ENCODE measurements at places on chromosomes 12 and 14. TPM values are rescaled to one million over a fixed set of nuclear protein-coding genes. Genes with fewer than 3 reads are reported as not detected.

DNA sequence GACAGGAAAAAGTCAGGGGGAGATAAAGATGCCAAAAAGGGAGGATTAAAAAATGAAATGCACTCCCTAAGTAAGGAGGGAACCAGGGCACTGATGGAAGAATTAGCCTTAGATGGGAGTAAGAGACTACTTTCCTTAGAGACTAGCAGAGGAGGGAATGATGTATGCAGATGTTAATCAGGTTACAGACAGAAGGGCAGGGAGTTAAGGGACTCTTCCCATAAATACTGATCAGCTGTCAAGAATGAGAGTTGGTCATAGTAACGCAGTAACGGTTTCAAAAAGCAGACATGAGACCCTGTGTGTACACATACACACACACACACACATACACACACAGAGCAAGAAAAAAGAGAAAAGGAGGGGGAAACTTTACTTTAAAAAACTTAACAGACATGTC is 93.4 kb downstream of the PHLDA1 start:
- DNase-seq = no peak

DNA sequence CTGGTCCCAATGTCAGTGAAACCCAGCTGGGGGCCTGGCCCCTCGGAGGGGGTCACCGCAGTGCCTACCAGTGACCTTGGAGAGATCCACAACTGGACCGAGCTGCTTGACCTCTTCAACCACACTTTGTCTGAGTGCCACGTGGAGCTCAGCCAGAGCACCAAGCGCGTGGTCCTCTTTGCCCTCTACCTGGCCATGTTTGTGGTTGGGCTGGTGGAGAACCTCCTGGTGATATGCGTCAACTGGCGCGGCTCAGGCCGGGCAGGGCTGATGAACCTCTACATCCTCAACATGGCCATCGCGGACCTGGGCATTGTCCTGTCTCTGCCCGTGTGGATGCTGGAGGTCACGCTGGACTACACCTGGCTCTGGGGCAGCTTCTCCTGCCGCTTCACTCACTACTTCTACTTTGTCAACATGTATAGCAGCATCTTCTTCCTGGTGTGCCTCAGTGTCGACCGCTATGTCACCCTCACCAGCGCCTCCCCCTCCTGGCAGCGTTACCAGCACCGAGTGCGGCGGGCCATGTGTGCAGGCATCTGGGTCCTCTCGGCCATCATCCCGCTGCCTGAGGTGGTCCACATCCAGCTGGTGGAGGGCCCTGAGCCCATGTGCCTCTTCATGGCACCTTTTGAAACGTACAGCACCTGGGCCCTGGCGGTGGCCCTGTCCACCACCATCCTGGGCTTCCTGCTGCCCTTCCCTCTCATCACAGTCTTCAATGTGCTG is 11.0 kb downstream of the ZBTB39 start:
- no peak for DNase-seq

- DNase-seq = no peak
Measured at GRCh38 chr12:7017870-7018349, 366 bp downstream of the LPCAT3 start.

- DNase-seq = no peak
Measured at GRCh38 chr14:72256055-72256454, 323.8 kb downstream of the RGS6 start.

GRCh38 chr14:74577247-74577947 is 34.6 kb downstream of the LTBP2 start:
- no peak for DNase-seq

C3AR1 gene
- 45.0 TPM for total RNA-seq

FOXN4 gene
- not detected for total RNA-seq
